ENCODE measurements at places on chromosomes 1 and 21.

GRCh38 chr1:54736685-54737084 lies 21.0 kb downstream of the TTC4 start:
- DNase-seq, result no peak

GRCh38 chr1:67390041-67390887 lies 39.9 kb downstream of the SERBP1 start:
- DNase-seq, result no peak

- no peak for DNase-seq
These were observed 30.5 kb downstream of the SOX13 start for GRCh38 chr1:204103431-204103741.

DNA sequence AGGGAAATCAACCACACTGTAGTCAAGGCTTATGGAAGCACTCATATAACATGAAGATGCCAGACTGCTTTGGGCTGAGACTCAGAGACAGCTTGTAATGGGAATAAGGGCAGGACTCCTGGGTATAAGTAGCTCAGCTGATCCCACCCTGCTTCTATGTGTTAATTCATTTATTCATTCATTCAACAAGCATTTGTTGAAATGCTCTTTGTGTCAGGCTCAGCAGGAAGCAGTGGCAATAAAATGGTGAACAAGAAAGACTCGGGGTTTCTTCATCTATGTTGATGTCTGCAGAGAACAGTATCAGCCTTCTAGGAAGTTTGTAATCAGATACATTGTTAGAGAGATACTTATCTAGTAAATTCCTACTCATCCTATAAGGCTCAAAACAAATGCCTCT lies 145.5 kb upstream of the DMRTA2 start:
- no peak for DNase-seq

- no peak for DNase-seq
These were observed 25.2 kb upstream of the ROR1 start for GRCh38 chr1:63748641-63749040.

DNA sequence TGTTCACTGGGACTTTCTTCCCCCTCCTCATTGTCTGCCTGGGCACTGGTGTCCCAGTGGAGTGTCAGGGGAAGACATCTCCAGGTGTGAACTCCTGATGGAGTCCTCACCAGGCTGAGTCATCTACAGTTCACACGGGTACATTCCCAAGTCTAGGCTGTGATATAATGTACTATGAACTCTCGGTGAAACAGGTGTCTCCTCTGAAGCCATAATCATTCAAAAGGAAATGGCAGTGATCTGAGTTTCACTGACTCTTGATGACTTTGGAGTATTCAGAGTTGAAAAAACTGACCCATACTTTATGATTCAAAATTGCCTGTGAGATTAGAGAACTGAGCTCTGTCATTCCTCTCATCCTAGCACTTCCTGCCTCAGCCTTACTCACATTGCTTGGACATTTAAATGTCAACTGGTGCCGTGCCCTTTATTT lies 9.1 kb downstream of the LAMC2 start:
- DNase-seq, result no peak

DNA sequence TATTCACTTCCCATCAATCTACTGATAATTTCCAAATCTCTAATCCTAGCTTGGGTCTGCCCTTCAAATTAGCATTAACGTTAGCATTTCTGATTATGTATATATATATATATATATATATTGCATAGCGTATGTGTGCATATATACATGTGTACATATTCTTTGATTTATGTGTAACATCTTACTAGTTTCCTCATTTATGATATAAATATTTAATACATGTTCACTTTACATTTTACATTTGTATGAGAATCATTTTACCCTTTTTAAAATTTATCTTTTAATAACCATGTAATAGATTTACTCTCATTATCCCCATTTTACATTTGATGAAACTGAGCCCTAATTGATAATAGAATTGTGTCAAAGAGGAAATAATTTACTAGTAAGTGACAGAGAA lies 164.7 kb downstream of the ZNF648 start:
- no peak for DNase-seq

GRCh38 chr1:207872621-207873020 lies 38.3 kb downstream of the CD34 start:
- DNase-seq, result no peak

DNA sequence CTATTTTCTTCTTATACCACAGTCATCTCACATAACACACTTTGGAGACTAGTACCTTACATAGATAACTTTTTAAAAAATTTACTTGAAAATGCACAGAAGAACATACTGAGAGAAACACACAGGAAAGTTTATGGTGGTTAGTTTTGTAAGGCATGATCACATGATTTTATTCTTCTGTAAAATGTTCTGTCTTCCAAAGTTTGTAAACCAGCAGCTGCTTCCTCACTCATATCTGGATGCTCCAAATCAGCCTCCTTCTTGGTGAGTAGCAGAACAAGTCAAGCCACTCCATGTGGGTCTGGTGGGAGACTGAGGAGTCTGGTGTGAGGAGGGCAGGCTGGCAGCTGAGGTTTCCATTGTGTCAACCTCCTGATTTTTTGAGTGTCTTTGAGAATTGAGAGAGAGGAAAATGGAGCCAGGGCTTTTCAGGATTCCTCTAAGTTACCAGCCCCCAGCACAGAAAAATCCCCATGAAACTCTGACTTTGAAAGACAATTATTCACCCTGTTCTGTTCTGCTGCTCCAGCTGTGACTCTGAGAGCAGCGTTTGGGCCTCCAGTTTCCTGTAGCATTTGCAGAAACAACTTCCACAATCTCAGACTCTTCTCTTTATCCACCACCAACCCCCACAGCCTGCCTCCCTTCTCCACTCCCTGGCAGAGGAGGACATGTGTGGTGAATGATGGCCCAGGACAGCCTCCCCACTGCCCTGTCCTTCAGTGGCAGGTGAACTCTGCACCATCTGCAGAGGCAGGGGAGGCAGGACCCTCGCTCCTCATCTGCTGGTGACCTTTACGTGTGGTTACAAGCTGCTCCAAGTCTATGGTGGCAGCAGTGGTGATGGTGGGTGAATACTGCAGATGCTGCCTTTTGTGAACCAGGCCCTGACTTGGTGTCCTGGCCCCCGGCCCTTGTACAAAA lies 82.3 kb downstream of the FCRL5 start:
- no peak for DNase-seq

- DNase-seq, result no peak
These were observed 1.4 kb downstream of the TSSK3 start for GRCh38 chr1:32363713-32364112.

- DNase-seq, result no peak
These were observed 371.7 kb downstream of the PTPRC start for GRCh38 chr1:199010492-199010891.

GRCh38 chr1:56099766-56100265 lies 479.5 kb downstream of the PLPP3 start:
- no peak for DNase-seq

DNA sequence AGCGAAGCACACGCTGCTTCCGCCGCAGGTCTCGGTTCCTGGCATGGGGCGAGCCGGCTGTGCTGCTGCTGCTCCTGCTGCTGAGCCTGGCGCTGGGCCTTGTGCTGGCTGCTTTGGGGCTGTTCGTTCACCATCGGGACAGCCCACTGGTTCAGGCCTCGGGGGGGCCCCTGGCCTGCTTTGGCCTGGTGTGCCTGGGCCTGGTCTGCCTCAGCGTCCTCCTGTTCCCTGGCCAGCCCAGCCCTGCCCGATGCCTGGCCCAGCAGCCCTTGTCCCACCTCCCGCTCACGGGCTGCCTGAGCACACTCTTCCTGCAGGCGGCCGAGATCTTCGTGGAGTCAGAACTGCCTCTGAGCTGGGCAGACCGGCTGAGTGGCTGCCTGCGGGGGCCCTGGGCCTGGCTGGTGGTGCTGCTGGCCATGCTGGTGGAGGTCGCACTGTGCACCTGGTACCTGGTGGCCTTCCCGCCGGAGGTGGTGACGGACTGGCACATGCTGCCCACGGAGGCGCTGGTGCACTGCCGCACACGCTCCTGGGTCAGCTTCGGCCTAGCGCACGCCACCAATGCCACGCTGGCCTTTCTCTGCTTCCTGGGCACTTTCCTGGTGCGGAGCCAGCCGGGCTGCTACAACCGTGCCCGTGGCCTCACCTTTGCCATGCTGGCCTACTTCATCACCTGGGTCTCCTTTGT lies 2.6 kb downstream of the TAS1R3 start:
- no peak for DNase-seq

- no peak for DNase-seq
These were observed 124.5 kb upstream of the DPYD start for GRCh38 chr1:98045211-98045766.

- DNase-seq, result no peak
These were observed 57.9 kb downstream of the CENPF start for GRCh38 chr1:214660900-214661299.

DNA sequence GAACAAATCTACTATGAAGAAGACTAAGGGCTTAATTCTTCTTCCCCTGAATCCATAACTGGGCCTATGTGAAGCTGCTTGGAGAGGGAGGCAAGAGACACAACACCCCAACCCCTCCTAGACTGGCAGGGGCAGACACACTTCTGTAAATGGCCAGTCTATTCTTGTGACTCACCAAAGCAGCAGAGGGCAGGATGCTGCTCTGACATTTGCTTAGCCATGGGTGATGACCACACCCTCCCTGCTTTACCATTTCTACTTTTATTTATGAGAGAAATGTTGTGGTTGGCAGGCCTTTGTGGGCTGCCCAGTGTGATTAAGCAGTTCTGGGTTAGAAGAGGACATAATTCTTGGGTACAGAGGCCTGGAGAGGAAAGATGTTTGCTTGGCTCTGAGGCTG lies 189.8 kb upstream of the DPYD start:
- DNase-seq, result no peak

- DNase-seq, result no peak
These were observed 6.6 kb upstream of the DOP1B start for GRCh38 chr21:36149788-36150711.

DNA sequence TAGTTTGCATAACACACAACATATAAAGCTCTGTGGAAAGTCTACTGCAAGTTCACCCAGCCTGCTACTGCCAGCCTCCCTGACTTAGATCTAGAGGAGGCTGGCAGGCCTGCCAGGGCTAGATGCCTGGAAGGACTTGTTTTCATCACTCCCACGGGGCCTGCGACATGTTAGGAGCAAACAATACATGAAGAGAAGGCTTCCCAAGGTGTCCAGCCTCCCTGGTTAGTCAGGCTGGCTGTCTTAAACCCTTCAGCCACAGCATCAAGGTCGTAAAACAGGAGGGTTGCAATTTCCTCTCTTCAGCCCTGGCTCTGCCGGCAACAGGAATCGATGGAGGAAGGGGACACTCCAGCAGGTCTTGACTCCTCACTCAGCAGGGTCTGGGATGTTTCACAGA lies 104.5 kb downstream of the NGF start:
- no peak for DNase-seq

GRCh38 chr1:43432907-43433306 lies 20.8 kb downstream of the HYI start:
- no peak for DNase-seq

GRCh38 chr1:181451661-181452230 lies 31.6 kb upstream of the CACNA1E start:
- no peak for DNase-seq

DNA sequence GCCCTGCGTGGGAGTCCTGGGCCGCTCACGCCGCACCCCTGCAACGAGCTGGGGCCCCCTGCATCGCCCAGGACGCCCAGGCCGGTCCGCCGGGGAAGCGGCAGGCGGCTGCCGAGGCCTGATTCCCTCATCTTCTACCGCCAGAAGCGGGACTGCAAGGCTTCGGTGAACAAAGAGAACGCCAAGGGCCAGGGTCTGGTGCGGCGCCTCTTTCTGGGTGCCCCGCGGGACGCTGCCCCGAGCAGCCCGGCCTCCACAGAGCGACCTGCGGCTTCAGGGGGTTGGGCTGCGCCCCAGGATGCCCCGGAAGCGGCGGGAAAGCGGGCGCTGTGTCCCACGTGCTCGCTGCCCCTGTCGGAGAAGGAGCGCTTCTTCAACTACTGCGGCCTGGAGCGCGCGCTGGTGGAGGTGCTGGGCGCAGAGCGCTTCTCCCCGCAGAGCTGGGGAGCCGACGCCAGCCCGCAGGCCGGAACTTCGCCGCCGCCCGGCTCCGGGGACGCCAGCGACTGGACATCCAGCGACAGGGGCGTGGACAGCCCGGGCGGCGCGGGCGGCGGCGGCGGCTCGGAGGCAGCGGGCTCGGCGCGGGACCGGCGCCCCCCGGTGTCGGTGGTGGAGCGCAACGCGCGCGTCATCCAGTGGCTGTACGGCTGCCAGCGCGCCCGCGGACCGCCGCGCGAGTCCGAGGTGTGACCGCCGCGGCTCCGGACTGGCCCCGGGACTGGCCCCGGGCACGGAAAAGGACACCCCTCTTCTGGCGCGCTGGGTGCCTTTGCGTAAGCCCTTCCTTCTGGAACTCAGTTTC lies 2.7 kb downstream of the FAM110D start:
- no peak for DNase-seq

GRCh38 chr1:246569248-246570238 lies 3.3 kb downstream of the CNST start:
- no peak for DNase-seq

DNA sequence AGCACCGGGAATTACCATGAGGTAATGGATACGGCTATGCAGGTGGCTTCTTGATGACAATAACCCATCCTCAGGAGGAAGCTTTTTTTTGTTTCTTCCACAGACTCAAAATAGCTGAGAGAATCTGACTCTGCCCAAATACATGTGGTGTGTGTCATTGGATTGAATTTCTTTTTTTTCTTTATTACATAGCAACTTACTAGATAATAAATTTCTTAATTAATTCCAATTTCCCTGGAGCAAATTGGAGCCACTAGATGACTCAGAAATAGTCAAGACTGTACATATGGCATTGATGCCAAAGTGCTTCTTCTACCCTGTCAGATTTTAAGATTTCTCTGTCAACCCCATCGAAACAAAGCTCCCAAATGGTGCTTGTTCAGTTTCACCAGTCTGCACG lies 42.7 kb downstream of the L1TD1 start:
- DNase-seq, result no peak

DNA sequence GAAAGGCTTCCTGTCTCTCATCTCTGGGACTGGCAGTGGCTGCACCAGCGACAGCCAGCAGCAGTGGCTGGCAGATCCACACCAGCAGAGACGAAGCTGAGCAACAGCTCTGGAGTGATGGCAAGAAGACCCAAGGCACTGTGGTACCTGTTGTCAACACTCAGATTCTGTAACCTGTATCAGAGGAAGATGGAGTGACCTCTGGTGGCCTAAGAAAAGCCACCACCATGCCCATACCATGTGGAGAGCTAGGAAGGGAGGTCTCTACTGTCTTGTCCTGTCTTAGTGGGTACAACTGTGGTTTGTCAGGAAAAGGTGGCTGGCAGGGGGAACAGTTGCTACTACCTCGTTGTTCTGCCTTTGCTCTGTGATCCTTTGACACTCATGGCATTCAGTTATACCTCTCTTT lies 22.5 kb upstream of the RHBDL2 start:
- no peak for DNase-seq

DNA sequence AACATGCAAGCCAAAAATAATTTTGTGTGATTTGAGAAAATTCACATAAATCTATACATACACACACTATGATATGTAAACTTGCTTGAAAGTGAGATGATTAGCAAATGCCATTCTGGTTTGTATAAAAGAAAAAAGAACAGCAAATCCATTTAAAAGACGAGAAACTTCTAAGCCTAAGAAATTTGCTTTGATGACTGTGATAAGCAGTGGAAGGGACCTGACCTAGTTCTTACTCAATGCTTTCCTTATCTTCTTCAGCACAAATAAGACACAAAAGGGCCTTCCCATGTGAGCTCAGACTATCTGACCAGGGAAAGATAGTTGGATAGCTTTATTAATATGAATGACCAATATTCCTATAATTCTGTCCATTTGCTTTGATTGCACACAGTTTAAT lies 25.3 kb upstream of the NMNAT2 start:
- DNase-seq, result no peak

Data from GOT3 (cell line).